ENCODE measurements at places on chromosomes 5 and 9.

GRCh38 chr5:132364319-132364718, 5.2 kb upstream of the SLC22A5 start:
- no peak for DNase-seq

GRCh38 chr9:36218011-36218410, 27.3 kb downstream of the CLTA start:
- DNase-seq: no peak

- no peak for DNase-seq
These were observed 107.3 kb upstream of the DAPK1 start for GRCh38 chr9:87390361-87390760.

DNA sequence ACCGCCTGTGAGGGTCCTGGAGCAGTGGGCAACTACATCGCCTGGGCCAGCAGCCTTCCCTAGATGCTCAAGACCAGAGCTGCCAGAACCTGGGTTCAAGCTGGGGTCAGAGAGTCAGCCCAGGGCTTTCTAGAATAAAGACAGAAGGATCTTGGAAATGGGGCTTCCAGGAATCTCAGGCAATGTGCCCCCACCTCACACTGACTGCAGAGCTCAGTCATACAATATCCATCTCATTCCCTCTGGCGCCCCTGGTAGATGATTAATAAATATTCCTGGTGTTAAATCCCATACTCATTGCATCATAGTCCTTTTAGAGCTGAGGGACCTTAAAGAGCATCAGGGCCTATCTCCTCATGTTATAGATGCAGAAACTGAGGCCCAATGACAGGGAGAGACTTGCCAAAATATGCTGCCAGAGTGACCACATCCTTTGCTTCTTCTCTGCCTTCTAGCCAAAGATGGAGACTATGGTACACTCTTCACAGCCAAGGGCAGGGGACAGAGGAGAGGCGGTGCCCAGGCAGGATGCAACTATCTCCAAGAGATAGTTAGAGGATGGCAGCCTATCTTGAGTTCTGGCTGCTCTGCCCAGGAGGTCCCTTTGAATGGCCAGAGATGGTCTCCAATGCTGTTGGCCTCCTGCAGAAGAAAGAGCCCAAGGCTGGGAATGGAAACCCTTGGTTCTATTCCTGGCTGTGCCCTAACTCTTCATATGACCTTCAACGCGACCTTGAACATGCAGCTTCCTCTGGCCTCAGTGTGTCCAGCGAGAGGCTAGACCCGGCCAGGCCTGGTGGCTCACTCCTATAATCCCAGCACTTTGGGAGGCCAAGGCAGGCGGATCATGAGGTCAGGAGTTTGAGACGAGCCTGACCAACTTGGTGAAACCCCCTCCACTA, 36.2 kb upstream of the IL17B start:
- no peak for DNase-seq

GRCh38 chr9:83296123-83296522, 233.2 kb upstream of the RASEF start:
- no peak for DNase-seq

DNA sequence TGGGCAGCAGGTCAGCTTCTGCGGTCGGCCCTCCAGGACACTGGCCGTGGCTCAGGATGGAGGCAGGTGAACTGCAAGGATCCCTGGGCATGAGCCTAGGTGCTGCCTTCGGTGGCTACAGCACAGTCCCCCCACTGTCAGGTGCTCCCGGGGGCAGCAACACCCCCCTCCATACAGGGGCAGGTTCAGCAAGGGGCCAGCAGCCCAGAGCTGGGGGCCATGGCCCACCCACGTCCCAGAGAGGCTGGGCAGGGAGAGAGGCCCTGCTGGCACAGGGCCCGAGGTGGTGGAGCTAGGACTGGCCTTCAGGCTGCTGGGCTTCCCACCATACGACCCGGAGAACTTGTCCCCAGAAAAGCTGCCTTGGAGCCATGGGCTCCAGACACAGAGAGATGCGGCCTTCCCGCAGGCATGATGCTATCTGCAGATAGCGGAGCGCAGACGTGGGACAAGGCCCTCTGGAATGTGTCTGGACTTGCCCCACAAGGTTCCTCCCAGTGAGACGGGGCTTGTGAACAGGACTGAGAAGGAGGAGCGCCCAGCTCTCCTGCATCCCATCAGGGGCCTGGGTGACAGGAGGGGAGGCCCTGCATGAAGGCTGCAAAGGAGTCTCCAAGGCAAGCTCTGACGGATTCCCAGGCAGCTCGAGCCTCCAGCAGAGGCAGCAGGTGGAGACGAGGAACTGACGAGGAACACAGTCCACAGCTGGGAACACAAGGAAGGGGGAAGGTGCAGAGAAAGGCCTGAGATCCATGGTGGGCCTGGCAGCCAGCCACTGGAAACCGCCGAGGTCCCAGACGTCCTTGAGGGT, 111.1 kb downstream of the VAV2 start:
- DNase-seq: no peak

- no peak for DNase-seq
These were observed 574.7 kb downstream of the TLE4 start for GRCh38 chr9:80146466-80146865.

- DNase-seq: no peak
These were observed 88.1 kb upstream of the RETREG1 start for GRCh38 chr5:16704945-16705344.

DNA sequence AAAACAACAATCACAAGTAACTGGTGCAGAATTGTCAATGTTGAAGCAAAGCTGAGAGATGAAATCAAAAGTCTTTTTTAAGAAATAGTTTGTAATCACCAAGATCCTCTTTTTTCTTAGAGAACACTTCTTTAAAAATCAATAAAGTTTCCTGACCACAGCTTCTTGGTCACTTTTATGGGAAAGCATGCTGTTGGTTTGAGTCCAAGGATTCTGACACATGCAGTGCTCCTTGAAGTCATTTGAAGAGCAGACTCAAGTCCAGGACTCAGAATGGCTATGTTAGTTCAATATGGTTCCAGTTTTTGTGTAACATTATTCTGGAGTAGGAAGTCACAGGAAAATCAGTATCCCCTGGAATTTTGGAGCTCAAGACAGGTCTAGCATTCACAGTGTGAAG, 480.6 kb downstream of the NR2F1-AS1 start:
- DNase-seq: no peak

- no peak for DNase-seq
These were observed 147.5 kb downstream of the CSNK1G3 start for GRCh38 chr5:123659495-123659894.

- DNase-seq: no peak
These were observed 33.4 kb downstream of the VAV2 start for GRCh38 chr9:133958756-133959155.

- DNase-seq: no peak
These were observed 841 bp downstream of the RAD23B start for GRCh38 chr9:107283623-107284616.

DNA sequence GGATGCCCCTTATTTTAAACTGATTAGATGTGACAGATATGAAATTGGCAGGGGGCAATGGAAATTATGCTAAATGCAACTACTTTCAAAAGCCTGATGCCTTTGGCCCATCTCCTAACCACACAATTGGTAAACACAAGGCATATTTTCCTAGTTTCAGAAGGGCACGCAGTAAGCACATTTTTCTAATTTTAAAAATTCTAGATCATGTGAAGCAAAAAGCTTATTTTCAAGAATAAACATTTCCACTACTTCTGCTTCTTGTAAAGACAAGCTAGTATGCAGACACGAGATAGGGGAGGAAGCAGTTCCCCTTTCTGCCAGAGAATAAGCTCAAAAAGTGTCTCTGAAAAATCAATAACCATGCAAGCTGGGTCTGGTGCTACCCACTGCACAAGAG, 67.7 kb downstream of the ABCA1 start:
- DNase-seq: no peak

- DNase-seq: no peak
These were observed 1398.7 kb downstream of the PTPRD start for GRCh38 chr9:9214066-9214465.

DNA sequence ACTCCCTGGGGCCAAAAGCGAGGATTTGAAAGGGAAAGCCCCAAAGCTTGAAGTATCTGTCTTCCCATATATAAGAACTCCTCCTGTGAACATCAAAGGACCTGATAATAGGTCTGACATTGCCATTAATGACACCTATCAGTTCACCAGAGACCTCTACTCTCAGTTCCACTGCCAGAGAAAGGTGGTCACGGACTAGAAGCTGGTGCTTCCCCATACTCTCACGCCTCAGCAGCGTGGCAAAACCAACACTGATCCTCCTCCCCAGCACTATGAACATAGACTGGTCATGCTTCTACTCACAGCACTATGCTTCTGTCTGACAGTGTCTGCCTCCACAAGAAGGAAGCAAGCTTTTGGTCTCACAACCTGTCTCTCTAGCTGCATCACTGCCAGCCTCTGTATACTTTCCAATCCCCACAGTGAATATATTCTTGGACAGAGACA, 37.9 kb downstream of the NRG2 start:
- DNase-seq: no peak

DNA sequence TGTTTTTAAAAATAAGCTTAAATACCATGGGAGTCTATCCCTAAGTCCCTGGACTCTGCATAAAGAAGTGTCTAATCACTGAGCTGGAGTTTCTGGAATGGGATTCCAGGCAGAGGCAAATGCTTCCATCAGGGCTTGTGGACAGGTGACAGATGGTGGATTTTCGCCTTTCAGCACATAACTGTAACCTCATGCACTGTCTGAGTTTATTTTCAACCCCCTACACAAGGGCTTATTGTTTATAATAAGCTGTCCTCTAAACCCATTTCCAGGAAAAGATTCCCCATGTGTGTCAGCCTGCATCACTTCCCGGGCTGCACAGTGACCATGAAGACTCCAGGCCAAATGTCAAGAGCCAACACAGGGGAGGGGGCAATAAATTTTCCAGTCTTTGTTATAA, 264.0 kb downstream of the PIK3R1 start:
- no peak for DNase-seq

DNA sequence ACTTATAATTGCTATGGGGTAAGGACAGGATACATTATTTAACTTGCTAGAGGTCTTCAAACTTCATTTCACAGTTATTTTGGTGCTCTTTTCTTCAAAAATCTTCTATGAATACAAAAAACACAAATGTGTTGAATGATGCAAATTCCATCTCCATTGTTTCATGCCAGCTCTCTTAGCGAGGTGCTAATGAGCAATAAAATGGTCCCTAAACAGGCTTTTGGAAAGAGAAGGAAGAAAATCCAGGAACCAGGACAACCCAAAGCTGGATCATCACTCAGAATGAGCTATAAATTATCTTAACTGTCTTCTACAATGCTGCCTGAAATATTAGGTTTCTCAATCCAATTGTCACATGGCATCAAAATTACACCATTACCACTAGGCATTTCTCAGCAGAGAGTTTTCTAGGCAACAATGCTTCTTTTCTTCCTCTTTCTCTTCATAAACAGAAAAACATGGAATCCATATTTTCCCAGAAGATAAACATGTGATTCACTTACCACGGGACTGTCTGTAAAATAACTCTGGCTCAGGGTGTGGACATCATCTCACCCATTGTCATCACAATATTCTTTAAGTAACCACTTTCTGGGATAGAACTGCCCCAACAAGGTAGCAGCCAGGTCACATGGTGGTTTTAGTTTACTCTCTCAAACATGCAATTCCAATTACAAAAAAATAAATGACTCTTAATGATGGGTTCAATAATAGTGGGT, 249.4 kb downstream of the NPR3 start:
- DNase-seq: no peak

DNA sequence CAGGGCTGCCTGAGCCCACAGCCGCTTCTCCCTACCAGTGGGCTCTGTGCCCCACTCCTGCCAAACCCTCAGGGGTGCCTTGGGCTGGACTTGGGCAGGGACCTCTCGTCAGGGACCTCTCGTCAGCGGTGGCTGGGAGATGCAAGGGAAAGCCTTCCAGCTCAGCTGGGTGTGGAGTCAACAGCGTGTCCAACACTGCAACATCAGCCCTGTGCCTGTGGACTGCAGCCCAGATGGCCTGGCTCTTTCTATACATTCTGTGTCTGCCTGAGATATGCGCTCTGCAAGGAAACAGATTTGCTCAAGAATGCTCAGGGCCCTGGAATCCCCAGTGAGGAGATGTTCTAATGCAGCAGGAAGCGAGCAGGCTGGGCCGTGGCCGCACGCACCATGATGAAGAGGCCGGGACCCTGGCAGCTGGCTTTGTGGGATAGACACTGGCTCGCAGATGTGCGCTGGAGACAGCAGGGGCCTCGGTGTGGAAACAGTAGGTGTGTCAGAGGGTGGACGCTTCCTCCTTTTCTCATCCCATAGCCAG, 85.0 kb upstream of the COL5A1 start:
- no peak for DNase-seq

- no peak for DNase-seq
These were observed at the start of gene PHYKPL for GRCh38 chr5:178232124-178232919. Gene PHYKPL (minus strand): TSS chr5:178232802. CDS start chr5:178232550, 252 bp downstream.

- DNase-seq: no peak
These were observed 20.4 kb downstream of the FOXI1 start for GRCh38 chr5:170126061-170126460.

DNA sequence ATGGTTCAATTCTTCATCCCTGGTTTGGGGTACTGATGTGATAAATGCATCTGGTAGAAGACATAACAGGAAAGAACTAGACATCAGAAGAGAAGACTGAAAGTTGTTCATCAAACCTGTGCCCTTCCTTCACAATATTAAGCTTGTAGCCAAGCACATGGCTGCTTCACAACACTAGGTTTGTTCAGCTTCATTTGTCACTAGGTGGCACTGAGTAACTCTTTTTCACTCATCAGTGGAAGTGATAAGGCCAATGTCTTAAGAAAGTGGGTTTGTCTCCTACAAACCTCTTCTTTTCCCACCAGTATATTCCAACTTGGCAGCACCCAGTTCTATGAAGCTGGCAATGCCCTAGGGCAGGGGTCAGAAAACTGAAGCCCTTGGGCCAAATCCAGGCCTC, 26.9 kb downstream of the ZNF484 start:
- DNase-seq: no peak

DNA sequence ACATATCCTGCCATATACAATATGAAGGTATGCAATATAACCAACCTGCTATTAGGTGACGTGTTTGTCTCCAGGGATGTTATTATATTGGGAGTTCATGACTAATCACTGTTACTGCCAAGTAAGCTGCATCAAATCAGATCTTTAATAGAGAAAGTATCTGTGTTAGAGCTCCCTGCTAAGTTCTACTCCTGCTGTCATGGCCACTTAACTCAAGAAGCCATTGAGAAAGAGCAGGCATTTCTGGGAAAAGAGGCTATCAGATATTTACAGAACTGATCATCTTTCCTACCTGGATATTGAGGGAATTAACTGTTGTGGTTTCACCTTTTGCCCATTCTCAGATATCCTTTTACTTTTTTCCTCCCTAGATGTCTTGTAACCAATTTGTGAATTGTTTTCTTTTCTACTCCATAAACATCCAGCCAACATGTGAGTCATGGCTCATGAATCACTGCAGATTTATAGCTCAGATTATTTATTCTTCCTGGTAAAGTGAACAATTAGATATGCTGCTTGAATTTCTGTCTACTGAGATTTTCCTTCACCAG, 634.8 kb upstream of the FAM174A start:
- DNase-seq: no peak

DNA sequence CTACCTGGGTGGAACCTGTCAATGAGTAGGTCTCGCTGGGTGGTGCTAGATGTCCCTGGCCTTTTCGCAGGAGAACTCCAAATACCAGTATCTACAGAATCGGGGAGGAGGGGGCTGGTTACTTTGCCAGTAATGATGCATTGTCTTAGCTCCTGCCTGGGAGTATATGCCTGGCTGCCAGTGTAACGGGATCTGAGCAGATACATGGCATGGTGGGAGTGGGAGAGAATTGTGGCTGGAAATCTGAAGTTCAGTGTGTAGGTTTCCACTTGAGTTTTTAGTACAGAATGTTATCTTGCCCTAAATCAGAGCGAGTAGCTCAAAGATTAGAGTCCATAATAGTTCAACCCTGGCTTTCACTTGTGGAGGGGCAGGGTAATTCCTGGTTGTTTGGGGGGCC, 38.0 kb upstream of the FANCC start:
- no peak for DNase-seq

- DNase-seq: no peak
These were observed 522 bp downstream of the BHMT start for GRCh38 chr5:79111960-79112702.

Data from cortex of kidney (tissue), 1 donor.